Mesendoderm (in vitro differentiated cells): ENCODE measurements at places on chromosomes 13 and 19.

- no peak for DNase-seq
These were observed 677.6 kb downstream of the UQCRFS1 start for GRCh38 chr19:28535352-28535775.

DNA sequence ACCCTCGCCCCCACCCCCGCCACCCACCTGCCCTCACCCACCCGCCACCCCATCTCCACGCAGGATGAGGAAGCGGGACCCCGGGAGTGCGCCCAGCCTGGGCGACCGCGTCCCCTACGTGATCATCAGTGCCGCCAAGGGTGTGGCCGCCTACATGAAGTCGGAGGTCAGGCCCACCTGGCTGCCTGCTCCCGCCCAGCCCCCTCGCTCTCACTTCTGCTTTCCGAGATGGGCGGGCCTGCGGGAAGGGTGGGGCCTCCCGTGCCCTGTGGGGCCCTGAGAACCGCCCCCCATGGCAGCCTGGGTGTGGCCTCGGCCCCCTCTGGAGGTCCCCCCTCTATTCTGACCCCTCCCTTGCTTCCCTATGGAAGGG is 3.1 kb upstream of the SPIB start:
- DNase-seq: no peak

GRCh38 chr13:74131227-74131626 is 3.0 kb downstream of the KLF12 start:
- DNase-seq: no peak

DNA sequence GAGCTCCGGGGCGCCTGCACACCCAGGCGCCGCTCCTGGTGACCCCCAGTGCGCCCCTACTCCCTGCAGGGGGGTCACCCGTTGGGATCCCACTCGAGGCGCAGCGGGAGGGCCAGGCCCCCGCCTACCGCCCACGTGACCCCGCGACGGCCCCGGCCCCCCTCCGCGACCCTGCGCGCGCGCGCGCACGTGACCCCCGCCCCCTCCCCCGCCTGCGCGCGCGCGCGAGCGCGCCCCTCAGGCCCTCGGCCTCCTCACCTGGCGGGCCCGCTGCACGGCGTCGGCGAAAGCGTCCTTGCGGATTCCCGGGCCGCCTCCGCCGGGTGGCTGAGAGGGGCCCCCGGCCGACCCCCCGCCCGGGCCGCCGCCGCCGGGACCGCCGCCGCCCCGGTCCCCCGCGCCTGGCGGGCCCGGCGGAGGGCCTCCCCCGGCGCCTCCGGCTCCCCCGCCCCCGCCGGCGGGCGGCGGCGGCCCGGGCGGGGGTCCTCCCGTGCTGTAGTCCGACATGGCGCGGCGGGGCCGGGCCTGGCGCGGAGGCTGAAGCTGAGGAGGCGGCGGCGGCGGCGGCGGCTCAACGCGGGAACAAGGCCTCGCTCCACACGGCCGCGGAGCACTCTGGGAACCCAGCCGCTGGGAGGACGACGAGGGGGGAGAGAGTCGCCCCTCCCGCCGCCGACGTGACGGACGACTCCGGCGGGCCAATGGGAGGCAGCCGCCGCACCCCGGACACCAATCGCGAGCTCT is at the start of gene KHSRP:
Gene KHSRP (minus strand): TSS at position 617 of the 744 bp plus-strand sequence. CDS start 110 bp downstream, at position 507.
- DNase-seq: peak; percentile 22

GRCh38 chr19:55209693-55210472 is 582 bp upstream of the PTPRH start:
- no peak for DNase-seq

DNA sequence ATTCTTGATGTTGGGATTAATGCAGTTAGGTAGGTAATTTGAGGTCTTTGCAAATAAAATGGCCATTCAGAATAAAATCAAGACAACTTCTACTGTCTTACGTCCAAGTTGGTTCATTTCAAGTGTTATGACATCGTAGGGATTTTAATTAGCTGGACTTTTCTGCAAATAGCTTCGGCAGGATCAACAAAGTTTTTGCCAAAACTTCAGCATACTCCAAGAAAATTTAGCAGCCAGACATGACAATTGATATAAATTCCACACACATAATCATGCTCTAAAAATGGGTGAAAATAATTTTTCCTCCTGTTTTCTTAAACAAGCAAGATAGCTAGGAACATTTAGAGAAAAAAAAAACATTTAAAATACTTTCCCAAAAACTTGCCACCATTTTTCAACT is 158.8 kb downstream of the RGCC start:
- no peak for DNase-seq

GRCh38 chr19:4431808-4432674 is 25.6 kb downstream of the UBXN6 start:
- no peak for DNase-seq

GRCh38 chr19:1220477-1220930 is 14.9 kb downstream of the STK11 start:
- DNase-seq: no peak

- peak; percentile 14 for DNase-seq
These were observed 6.3 kb upstream of the CDK8 start for GRCh38 chr13:26247608-26248007.

GRCh38 chr19:35115177-35115951 is at the start of gene FXYD3:
FXYD3 (plus strand) TSS chr19:35115823; CDS start chr19:35119377, 3,554 bp downstream.
- no peak for DNase-seq

DNA sequence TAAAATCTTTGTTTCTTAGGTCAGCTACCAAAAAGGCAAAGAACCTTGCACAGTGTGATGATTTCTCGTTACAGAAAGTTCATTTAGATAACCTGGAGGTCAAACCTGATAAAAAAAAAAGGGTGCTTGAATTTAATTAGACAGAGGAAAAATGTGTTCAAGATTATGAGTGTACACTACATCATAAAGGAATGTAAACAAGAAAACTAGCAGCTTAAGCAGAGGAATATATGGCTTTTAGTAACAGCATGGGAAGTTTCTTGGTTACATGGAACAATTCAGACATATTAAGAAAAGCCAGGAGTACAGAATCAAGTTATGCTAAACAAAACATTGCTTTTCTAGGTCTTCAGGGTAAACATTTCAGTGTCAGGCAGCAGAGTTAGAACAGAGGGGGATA is 32.9 kb downstream of the ING1 start:
- DNase-seq: no peak

- DNase-seq: no peak
These were observed 172.8 kb downstream of the EFNB2 start for GRCh38 chr13:106362707-106363106.

DNA sequence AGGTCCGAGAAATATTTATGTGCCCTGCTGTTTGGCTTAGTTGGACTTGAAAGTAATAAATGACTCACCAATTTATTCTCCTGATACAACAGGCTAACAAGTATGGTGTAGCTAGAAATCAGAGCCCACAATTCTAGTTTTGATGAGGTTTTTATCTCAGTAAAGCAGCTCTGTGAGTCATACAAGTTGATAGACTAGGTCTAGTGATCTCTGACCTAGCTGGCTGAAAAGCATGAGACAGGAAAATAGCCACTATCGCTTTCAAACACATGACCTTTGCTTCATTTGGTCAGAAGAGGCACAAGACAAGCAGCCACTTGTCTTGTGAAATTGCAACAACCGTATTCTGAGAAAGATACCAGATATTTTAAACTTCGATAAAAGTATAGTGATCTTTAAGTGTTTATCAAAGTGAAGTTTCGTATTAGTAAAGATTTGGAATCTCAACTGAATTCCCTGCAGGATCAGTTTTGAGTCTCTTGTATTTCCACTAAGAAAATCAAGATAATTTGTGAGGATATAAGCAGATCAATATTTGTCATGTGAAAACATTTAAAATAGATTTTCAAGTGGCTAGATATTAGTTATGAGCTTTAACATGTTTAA is 126.7 kb downstream of the MAB21L1 start:
- DNase-seq: peak; percentile 16

DNA sequence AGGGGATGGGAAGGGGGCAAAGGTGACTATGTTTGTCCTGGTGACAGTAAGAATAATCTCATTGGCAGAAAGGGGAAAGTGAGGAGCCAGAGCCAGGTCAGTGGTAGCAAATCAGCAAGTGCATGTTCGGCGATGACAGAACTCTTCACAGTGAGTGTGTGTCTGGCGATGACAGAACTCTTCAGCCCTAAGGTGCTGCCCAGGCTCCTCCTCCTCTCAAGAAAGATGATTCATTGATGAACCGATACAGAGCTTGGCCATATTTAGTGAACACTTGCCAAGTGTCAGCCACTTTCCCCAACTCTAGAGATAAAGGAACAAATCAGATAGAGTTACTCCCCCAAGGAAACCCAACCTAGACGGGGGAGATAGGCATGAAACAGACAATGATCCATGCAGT is 199.3 kb upstream of the UBL3 start:
- no peak for DNase-seq

DNA sequence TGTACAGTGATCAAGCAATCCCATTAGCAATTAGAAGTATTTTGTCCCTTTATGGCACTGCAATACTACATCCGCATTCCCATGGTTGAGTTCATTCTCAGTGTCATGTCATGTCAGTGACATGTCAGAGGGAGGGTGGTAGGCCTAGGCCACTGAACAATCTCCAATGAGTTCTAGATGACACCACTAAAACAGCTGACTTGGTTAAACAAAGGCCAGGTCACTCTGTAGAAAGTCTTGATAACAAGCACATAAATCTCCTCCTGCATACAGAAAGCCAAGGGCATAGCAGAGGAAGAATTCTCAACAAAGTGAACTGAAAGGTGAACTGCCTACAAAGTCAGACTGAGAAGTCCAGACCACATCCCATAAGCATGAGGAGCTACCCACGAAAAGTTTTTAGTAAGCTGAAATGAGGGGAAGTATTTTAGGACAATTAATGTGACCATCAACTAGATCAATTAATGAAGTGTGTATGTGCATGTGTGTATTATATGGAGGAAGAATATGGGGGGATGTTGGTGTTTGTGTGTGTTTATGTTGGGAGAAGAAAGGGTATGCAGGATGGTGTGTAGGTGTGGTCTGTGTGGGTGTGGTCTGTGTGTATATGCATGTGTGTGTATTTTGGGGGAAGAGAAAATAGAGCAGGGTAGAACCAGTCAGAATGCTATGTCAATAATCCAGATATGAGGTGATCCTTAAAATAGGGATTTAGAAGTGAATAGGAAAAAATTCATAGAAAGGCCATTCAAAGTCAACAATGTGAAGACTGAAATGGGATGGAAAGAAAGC is 67.7 kb downstream of the TBC1D4 start:
- DNase-seq: no peak

DNA sequence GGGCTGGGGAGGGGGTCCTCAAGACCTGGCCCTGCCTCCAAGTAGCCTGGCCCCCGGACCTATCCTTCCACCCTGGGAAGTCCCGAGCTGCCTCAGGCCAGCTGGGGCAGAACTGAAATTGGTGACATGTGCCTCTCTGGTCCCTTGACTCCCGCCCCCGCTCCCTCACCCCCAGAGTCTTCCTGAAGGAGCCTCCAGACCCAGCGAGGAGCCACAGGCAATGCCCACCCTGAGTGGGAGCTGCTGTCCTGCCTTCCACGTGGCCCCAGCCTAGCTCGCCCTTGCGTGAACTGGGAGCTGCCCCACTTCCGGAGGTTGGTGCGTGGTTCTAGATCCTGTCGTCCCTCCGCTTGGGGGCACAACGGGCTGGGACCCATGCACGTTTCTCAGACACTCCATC is 34.6 kb downstream of the CEBPA start:
- DNase-seq: no peak

GRCh38 chr19:44582581-44583265 is 30.6 kb upstream of the IGSF23 start:
- DNase-seq: peak; percentile 73

DNA sequence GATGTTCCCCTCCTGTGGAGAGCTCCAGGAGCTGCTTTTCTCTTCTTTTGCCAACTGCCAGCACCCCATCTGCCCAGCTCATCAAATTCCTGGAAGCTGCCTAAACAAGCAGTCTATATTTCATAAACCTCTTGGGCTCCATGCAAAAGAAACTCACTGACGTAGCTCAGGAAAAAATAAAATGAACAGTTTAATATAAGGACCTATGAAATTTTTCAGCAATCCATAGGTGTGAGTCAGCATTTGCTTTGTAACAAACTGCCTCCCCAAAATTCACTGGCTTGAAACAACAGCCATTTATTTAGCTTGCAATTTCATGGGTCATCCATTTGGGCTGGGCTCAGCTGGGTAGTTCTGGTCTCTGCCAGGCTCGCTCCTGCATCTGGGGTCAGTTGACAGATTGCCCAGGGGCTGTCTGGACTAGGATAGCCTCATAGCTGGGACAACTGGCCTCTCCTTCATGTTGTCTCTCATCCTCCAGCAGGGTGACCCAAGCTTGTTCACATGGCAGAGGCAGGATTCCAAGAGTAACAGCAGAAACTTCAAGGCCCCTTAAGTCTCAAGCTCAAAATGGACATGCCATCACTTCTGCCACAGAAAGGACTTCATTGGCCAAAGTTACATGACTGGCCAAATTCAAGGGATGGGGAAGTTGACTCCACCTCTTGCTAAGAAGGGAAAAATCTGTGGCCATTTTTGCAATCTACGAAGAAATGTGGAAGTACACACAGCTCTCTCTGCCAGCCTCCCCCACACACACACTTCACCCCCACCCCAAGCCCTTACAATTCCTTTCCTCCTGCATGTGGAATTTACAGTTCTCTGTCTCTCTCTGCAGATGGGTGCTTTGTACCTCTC is 7.9 kb upstream of the PVR start:
- no peak for DNase-seq

GRCh38 chr13:47036294-47037008 is 139.6 kb upstream of the HTR2A start:
- peak; percentile 79 for DNase-seq

- no peak for DNase-seq
These were observed 177.7 kb upstream of the IRS2 start for GRCh38 chr13:109963960-109964563.

GRCh38 chr13:26220575-26220974 is 1.5 kb downstream of the RNF6 start:
- DNase-seq: peak; percentile 57

- no peak for DNase-seq
These were observed 527.5 kb downstream of the DCT start for GRCh38 chr13:93951951-93952350.

- DNase-seq: no peak
These were observed 642 bp downstream of the ZNF571 start for GRCh38 chr19:37593996-37594303.

DNA sequence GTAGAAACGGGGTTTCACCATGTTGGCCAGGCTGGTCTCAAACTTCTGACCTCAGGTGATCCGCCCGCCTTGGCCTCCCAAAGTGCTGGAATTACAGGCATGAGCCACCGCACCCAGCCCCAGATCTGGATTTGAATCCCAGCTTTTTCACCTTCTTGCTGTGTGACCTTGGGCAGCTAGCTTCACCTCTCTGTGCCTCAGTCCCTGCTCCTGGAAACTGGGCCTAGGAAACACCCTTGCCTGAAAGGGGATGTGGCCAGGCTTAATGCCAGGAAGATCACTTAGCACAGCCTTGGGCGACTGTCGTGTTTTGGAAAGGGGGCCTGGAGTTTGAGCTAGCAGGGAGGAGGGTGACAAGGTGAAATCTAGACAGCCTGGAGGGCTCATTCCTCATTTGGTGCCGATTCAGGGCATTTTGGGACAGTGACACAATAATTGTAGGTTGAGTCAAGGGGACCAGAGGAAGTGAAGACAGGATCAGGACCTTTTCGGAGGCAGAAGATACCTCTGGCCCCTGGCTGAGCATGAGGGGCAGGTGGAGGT is 1.8 kb downstream of the PGPEP1 start:
- no peak for DNase-seq

DNA sequence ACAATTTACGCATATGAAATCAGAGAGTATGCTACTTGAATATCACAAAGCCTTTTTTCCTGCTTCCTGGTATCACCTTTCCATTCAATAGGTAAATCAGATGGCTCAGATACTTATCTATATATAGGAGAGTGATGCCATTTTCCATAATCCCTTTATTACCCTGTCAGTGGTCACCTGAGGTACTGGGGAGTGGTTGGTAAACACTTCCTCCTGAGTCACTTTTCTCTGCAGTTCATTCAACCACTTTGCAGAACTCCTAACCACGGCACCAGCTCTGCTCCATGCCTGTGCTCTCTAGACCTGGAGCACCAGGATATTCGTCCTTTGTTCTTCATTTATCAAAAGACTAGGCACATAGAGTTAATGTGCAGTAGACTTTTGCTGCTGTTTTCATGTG is 748.5 kb upstream of the KLHL1 start:
- DNase-seq: no peak
